ENCODE measurements at places on chromosomes 2 and 18. TPM values are rescaled to one million over a fixed set of nuclear protein-coding genes. Genes with fewer than 3 reads are reported as not detected.

Gene VIT
- total RNA-seq, result not detected

Gene SERPINB4
- total RNA-seq, result 5.0 TPM

Gene FOXI3
- total RNA-seq, result not detected

Gene WDR43
- 58.0 TPM for total RNA-seq

Gene EGR4
- not detected for total RNA-seq

Gene RTP5
- not detected for total RNA-seq

Gene NT5C1B
- total RNA-seq, result not detected
